ENCODE measurements at places on chromosomes 5 and 9.

DNA sequence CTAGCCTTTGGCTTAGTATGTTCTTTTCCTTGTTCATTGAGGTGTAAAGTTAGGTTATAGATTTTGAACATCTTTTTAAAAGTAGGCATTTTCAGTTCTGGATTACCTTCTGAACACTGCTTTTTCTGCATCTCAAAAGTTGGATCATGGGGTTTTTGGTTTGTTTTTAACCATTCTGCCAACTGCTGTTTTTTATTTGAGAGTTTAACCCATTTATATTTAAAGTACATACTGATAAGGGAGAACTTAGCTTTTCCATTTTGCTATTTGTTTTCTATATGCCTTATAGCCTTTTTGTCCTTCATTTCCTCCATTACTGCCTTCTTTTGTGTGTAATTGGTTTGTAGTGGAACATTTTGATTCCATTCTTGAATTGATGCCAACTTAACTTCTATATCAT, 30.5 kb upstream of the ZNF169 start:
- DNase-seq = no peak

DNA sequence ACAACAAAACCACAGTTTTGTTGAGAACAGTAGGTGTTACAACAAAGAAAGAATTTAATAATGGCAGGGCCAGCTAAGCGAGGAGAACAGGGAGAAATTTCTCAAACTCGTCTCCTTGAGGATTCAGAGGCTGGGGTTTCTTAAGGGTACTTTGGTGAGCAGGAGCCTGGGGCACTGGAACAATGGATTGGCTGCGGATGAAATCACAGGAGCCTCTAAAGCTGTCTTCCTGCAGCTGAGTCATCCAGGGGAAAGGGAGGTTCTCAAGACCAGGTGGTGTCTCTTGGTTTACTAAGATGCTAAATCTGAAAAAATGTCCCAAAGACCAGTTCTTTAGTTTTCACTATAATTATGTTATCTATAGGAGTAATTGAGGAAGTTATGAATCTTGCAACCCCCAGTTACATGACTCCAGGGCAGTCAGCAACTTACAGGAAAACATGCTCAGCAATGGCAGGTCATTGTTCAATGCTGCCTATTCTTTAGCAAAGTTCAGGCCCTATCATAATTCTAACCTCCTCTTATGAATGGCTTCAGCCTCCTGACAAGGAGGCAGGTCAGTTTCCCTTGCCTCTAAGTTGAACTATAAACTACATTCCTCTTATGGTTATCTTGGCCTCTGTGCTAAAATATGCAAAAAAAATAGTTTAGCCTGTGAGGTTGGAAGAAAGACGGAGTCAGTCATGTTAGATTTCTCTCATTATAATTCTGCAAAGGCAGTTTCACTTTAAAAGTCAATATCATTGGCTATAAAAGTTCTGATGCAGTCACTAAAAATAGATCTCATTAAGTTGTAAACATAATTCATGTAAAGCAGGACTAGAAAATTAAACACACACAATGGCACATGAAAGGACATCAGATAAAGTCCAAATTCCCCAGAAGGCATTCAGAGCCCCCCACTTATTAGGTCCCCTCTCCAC, 63.3 kb upstream of the CKS2 start:
- no peak for DNase-seq

- no peak for DNase-seq
Measured at GRCh38 chr9:126293522-126293889, 33.1 kb upstream of the MVB12B start.

DNA sequence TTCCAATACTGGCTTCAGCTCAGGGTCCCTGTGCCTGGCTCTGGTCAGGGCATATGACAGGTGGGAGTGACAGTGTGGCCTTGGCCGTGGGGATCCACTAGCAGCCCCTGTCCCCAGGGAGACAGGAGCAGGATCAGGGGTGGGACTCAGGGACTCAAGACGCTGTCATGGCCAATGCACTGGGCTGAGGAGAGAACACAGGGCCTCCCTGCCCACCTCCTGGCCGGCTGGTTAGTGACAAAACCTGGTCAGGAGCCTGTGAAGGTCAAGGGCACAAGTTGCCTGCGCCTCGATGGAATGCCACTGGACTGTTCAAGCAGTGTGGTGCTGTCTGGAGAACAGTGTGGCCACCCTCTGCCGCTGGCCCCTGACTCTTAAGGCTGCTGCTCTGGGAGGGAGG, 86.8 kb downstream of the OLFM1 start:
- no peak for DNase-seq

GRCh38 chr9:32350682-32351081, 33.8 kb upstream of the ACO1 start:
- no peak for DNase-seq

GRCh38 chr5:37478121-37478894, 99.2 kb downstream of the WDR70 start:
- no peak for DNase-seq

DNA sequence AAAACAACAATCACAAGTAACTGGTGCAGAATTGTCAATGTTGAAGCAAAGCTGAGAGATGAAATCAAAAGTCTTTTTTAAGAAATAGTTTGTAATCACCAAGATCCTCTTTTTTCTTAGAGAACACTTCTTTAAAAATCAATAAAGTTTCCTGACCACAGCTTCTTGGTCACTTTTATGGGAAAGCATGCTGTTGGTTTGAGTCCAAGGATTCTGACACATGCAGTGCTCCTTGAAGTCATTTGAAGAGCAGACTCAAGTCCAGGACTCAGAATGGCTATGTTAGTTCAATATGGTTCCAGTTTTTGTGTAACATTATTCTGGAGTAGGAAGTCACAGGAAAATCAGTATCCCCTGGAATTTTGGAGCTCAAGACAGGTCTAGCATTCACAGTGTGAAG, 480.6 kb downstream of the NR2F1-AS1 start:
- no peak for DNase-seq

DNA sequence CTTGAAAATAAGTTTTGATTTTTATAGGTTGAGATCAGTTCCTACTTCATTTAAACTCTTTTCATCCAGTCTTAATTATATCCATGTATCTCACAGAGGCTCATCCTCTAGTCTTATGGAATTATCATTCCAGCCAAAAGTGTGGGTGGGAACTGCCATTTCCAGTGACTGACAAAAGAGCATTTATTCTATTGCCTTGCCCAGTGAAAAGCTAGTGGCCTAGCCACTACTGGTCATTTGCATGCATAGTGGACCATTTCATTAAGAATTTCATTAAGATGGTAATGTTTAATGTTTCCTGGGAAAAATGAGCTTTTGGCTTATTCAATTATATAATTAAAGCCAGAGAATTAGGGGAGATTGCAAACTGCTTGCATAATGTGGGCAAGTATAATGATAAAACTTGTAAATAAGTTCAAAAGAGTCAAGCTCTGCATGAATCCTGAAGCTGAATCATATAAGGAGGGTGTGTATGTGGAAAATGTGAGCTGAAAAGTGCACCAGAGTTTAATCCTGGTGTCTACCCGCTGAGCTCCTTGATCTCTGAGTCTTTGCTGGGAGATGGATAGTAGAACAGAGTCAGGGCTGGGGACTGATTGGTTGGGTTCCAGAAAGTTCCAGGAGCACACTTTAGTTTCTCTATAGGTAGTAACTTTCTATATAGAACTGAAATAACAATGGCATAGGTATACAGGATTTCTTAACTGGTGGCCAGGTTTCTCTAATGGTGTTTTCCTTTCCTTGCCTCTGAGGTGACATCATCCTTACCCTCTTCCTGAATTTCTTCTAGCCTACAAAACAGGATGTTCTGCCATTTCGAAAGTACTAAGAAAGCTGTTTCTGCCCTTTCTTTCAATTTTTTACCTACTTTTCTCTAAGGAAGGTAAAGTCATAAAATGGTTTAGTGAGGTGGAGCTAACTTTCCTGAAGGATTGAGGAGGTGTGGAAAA, 78.5 kb downstream of the KIF4B start:
- DNase-seq = no peak
